D721Med (cell line): ENCODE measurements at places on chromosomes 3 and 15.

DNA sequence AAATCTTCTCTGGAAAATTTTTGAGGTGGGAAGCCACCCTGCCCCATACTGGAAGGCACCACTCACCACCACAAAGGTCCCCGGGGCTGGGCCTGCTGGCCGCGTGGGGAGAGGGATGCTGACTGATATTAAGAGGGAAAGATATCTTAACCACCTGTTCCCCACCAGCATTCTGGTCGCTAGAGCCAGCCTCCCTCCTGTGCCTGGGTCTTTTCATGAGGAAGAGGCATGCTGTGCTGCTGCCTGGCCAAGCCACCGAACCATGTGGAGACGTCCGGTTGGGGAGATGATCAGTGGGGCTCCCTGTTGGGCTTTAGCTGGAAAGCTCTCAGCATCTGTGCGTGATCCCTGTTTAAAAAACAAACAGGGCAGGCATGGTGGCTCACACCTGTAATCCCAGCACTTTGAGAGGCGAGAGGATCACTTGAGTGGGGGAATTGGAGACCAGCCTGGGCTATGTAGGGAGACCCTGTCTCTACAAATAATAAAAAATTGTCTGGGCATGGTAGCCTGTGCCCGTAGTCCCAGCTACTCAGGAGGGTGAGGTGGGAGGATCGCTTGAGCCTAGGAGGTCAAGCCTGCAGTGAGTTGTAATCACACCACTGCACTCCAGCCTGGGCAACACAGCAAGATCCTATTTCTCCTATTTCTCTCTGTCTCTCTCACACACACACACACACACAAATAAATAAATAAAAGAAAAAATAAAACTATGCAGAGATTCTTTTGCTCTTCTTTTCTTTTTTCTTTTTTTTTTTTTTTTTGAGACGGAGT is 1.0 kb downstream of the KLHL18 start:
- no peak for DNase-seq

DNA sequence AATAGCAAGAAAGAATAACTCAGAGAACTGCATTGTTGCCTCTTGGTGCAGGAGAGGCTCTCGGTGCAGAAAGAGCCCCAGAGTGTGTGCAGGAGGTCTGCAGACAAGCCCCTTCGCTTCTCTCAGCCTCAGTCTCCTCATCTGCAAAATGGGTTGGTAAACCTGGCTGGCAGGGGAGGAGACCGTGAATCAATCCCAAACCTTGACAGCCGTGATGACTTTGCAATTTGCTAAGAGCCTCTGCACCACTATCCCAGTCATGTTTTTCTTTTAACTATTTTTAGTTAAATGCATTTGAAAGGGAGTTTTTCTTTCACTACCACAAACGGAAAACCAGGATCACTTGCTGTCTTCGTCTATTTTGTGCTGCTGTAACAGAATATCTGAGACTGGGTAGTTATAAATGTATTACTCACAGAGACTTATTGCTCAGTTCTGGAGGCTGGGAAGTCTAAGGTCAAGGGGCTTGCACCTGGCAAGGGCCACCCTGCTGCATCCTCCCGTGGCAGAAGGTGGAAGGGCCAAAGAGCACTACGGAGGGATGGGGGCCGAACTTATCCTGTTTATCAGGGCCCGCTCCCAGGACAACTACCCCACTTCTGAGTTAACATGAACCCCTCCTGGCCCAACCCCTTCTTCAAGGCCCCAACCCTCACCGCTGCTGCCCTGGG is 14.2 kb upstream of the IQSEC1 start:
- no peak for DNase-seq

- no peak for DNase-seq
Measured at GRCh38 chr15:27271258-27271657, 300.3 kb downstream of the GABRG3 start.

DNA sequence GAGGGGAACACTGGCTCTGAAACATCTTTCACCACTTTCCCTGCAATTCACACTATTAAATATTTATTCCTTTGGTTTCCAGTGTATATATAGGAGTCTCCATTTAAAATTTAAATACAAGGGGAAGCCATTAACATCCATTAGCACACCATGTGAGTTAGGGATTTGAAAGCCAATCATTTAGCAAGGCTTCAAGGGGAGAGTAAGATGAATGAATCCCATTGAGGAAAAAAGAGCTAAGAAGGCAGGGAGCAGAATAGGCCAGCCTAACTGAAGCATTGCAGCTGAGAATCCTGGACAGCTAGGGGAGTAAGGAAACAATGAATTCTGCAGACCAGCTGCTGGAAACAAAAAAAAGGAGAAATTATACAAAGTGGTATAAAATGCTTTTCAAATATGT is 426.1 kb downstream of the IL5RA start:
- DNase-seq, result no peak

DNA sequence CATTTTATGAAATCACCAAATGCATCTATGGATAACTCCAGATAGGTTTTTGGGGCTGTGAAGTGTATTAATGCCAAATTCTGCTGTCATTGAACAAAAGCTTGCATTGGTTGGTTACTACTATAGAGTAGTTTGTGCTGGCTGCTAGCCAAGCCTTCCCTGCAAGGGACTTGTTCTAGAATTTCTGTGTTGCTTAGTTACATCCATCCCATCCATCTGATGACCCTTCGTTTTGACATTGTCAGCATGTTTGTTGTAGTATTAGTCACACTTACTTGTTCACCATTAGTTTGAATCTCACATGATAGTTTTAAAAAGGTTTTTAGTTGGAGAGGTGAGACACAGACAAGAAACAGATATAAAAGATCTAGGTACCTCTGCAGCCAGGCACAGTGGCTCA is 7.0 kb upstream of the NIPA2 start:
- DNase-seq, result no peak

DNA sequence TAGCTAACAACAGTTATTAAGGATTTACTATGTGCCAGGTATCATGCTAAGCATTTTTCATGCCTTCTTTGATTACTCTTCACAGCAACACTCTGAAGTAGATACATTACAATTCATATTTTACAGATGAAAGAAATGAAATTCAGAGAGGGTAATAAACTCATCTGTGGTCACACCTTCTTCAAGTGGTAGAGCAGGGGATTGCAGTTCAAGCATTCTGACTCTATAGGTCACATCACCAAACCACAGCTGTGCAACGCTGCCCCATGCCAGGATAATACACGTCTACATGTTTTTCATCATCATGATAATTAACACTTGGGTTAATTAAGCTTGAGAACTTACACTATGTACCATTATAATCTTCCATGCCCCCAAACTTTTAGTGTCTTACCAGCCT is 98.5 kb downstream of the LRRC3B start:
- DNase-seq, result no peak

GRCh38 chr15:78264304-78265136 is at the start of gene DNAJA4:
Gene DNAJA4 (plus strand): TSS chr15:78264562. CDS start chr15:78264764, 202 bp downstream.
- DNase-seq, result no peak

DNA sequence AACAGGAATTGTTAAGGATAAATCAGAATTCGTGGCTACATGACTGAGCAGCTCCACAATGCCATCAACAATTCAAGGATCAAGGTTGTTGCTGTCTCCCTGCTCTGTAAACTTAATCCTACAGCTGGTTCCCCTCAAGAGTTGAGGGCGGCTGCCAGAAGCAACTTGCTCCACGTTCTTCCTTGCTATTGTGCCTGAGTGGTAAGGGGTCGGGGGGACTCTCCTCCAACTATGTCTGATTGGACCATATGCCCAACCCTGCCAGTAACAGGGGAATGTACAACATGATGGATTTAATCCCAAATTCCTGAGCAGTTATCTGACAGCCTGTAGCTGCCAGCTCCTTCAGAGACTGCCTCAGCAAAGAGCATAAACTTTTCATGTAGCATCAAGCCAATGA is 37.9 kb upstream of the MECOM start:
- no peak for DNase-seq

DNA sequence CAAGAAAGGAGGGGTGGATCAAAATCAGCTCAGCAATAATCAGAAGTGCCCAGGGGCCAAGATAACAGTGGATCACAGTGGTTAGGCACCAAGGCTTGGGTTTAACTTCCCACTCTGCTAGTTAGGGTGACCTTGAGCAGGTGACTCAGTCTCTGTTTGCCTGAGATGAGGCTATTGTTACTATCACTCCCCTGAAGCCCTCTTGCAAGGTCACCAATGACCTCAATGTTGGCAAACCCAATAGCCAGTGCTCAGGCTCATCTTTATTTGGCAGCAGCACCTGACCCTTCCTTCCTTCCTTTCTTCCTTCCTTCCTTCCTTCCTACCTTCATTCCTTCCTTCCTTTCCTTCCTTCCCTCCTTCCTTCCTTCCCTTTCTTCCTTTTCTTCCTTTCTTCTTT is 102.4 kb upstream of the HACD2 start:
- no peak for DNase-seq

DNA sequence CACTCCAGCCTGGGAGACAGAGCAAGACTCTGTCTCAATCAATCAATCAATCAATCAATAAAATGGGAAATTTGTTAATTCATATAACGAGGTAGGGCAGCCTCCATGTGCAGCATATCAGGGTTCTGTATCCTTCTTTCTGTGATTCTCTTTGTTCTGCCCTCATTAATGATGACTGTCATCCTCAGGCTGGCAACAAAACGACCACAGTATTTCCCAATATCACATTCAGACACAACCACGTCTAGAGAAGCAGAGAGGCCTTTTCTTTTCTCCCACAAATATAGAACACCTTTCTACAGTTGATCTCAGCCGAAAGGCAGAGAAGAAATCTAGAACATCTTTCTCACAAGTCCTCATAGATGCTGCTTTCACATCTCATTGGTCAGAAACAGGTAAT is 11.2 kb downstream of the CEP19 start:
- no peak for DNase-seq

DNA sequence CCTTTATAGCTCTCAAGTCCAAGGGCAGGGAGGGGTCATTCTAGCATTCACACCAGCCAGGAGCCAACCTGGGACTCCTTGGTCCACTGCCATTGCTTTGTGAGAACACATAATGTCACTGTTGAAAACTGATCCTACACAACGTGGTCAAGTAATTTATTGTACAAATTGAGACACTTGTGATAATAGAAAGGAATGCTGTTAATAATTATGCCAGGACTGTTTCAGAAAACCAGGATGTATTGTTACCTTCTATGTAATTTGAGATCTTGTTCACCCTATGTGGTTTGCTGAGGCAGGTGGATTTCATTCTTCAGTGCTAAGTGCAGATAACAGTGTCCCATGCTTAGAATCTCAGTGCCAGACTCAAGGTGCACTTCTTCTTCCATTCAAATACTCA is 33.3 kb downstream of the TMCO5A start:
- no peak for DNase-seq
